ENCODE measurements at places on chromosomes 2 and 18. TPM values are rescaled to one million over a fixed set of nuclear protein-coding genes. Genes with fewer than 3 reads are reported as not detected.

The SKOR2 gene
- total RNA-seq: not detected

- no peak for DNase-seq
Observed at GRCh38 chr2:127004893-127005600, 101.9 kb downstream of the BIN1 start.

DNA sequence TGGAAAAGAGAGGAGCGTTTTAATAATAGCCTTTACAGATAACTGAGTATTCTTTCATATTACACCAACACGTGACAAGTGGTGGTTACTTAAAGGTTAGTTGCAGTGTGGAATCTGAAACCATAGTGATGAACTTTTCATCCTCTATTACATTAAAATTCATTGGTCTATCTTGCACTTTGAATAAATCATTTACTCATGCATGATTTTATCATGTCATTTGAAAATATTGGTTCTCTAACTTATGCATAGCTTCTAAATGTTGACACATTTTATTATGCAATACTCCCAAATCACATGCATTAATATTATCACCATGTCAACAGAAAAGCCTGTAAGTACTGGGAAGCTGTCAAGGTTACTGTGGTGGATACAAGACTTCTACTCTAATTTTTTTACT lies 1432.2 kb downstream of the LRP1B start:
- no peak for DNase-seq

DNA sequence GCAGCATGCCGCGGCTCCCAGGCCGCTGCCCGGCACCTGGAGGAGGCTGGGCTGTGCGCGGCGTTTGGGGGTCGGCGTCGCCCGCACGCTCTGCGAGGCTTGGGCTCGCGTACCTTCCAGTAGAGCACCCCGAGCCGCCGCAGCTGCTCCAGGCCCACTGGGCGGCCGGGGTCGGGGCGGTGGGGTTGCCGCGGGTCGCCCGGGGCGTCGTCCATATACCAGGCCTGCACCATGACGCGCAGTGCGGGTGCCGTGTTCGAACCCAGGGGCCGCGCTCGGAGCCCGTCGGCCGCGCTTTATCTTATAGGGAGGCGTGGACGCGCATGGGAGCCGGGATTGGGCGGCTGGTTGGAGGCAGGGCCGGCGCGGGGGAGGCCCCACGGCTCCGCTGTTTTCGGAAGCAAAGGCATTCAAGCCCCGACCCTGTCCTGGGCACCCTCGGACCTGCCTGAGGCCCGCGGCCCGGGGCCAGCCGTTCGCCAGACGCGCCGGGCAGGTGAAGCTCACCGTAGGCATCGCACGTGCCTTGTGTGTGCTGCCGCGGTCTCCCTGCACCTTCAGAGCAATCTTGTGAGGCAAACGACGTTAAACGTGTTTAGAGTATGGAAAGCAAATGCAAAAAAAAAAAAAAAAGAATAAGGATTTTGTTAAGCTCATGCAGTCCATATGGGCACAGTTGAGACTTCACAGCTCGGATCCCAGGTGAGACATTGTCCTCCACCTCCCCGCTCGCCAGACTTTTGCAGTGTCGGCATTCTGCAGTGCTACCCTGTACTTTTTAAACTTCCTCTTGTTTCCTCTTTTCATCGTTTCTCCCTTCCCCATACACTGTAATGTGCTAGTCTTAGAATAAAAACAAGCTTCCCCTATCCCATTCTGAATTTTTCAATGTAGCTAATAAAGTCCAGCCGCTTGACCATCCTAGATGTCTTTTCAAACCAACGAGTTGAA lies at the start of gene ADI1:
Gene ADI1, minus strand, starts transcription at position 277 of the 951 bp plus-strand sequence. Its CDS starts 44 bp downstream, at position 233.
- DNase-seq: peak; percentile 94

The CREG2 gene
- total RNA-seq: not detected

GRCh38 chr18:29439398-29439797 lies 1262.5 kb upstream of the CDH2 start:
- DNase-seq: no peak

GRCh38 chr18:35376393-35376741 lies 770 bp downstream of the ZNF396 start:
- no peak for DNase-seq

DNA sequence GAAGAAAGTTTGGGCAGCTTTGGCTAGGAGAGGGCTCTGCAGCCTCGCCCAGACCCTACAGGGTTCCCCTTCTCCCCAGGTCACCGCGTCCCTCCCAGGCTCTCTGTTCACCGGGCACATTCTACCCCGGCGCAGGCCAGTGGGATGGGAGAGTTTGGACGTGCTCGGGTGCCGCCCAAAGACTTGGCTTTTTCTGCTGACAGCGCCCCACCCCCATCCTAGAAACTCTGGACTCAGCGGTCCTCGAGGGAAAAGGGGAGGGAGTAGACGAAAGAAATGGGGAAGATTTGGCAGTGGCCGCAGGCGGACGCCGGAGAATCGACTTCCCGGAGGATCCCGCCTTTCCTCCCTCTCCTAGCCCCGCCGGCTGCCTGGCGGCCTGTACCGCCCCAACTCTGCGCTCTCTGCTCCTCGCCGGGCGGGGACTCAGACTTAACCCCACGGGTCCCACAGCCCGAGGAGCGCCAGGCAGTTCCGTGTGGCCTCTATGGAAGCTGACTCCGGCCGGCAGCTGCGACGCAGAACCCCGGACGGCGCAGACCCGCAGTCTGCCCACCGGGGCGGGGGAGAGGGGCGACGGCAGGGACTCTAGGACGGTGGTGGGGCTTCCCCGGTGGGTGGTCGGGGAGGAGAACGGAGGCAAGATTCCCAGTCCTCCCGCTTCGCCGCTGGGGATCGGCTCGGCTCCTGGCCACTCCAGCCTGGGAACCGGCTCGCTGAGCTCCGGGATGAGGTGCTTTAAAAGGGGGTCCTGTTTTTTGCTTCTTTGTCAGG lies 863 bp upstream of the SIX2 start:
- no peak for DNase-seq

GRCh38 chr2:235811446-235812184 lies 317.8 kb downstream of the AGAP1 start:
- DNase-seq: no peak

GRCh38 chr18:3260995-3261372 lies 949 bp upstream of the MYL12B start:
- no peak for DNase-seq

DNA sequence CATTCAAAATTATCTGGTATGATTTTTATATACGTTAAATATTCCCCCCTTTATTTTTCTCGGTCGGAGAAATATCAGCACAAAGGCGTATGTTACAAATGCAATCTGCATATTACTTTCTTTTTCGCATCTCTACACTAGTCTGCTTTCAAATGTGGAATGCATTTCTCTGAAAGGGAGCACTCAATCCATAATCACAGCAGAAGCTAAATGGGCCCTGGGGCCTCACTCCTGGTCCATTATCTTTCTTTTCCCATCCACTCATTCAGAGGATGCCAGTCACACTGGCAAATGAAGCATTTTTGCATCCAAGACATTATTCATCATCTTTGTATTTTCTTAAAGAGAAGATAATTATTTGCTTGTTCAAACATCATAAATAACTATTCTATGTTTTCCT lies 295.2 kb upstream of the LRP1B start:
- no peak for DNase-seq

The SGO2 gene
- total RNA-seq: 1.5 TPM

- DNase-seq: no peak
Observed at GRCh38 chr2:77520641-77521547, 1.3 kb downstream of the LRRTM4 start.

GRCh38 chr2:187358531-187358930 lies 89.5 kb downstream of the CALCRL start:
- DNase-seq: no peak

DNA sequence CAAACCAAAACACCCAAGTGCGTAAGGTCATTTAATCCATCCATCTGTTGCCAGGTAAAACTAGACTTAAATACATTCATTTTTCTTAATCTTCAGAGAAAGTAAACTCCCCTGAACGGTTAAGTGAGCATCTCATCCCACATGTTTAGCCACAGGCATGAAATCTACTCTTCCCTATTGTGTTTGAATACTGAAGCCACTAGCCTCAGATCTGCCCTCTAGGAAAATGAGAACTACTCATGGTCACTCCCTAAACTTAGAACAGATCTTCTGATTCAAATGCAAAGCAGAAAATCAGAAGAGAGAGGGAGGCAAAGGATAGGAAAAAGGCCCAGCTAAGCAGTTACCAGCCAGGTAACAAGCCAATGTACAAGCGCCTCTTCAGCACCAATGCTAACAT lies 7.1 kb downstream of the TMEM247 start:
- DNase-seq: no peak

The HOXD1 gene
- 1.1 TPM for total RNA-seq

GRCh38 chr2:239246723-239247122 lies 154.1 kb downstream of the HDAC4 start:
- DNase-seq: no peak

DNA sequence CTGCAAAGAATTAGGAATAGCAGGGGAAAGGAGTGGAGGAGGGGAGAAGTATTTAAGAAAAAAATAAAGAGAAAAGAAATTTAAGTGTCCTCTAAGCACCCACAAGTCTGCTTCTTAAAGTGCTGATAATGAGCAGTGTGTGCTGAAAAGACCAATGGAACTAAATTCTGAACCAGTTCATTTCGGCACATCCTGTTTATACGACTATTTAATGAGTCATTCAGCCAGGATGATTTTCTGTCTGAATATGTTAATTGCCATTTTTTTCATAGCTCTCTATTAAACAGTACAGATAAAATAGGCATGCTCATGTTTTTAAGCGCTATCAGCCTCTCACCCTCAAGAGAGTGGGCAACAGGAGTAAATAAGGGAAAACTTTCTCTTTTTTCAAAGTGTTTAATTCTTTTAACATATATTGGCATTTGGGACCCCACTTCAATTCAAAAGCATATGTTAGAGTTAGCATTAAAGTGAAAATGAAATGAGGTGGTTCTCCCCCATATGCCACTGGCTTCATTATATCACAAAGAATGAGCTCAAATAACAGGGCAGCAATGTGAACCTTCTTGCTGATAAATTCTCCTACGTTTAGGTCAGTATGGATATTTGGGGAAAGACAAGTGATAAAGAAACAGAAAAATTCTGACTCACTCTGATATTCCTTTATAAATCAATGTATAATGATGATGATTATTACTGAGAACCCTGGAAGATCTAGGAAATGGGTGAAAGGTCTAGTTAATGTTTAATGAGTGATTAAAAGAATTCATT lies 87.5 kb downstream of the TCF4 start:
- no peak for DNase-seq

GRCh38 chr2:88226754-88227153 lies 56.6 kb downstream of the THNSL2 start:
- no peak for DNase-seq

DNA sequence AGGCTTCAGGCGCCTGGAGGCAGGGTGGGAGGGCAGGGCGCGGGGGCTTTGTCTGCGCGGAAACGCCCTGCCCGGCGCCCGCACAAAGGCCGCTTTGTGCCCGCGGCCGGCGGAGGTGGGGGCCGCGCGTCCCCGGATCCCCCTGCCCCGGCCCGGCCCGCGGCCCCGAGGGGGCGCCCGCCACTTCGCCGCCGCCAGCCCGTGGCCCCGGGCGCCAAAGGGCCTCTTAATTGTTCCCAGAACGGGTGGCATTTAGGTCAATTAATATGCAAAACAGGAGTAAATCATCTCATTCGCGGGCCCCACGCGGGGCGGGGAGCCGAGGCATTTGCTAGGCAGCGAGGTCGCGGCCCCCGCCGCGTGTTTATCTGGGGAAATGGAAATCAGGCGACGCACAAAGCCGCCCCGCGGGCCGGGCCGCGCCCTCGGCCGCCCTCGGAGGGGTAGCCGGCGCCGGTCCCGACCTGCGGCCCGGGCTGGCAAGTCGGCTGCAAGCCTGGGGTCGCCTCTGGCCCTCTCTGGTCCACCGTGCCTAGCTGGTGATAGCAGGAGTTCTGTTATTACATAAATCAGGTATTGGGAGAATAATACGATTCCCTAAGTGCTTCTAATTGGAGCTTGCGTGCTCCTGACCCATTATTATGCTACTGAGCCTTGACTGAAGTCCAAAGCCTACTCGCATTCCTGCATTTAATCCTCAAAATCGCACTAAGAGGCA lies 148.2 kb upstream of the GLI2 start:
- no peak for DNase-seq

- no peak for DNase-seq
Observed at GRCh38 chr2:45390861-45391260, 220.2 kb downstream of the SRBD1 start.

DNA sequence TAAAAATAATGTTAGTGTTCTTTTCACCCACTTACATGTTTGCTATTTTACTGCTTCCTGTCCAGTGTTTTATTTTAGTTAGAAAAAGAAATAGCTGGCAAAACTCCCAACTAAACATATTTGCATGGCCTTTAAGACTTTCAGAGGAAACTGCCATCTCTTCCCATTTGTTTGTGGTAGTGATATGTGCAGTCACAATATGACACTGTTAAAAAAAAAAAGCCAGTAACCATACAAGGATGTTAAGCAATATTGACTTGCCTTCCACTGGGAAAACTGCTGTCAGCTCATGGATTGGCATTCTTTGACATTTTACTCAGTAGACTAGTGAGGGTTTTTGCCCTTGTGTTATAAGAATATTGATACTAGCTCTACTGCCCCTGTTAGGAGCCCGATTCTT lies 29.1 kb downstream of the XIRP2 start:
- no peak for DNase-seq

DNA sequence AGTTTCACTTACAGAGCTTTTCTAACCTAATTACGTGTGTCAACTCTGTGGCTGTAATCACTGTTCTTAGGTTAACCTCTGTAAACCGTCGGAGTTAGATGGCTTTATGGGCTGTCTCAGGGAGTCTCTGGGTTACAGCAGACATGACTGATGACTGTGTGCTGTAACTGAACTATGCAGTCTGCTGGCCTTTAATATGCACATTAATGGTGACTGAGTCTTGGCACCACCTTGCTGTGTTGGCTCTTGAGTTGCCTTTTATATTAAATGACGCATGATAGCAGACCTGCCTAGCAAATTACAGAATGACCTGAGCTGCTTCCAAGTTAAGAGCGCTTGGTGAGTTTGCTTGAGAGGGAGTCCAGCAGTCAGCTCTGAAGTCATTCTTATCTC lies 90.1 kb downstream of the ACKR3 start:
- no peak for DNase-seq

The ANKRD30BL gene
- not detected for total RNA-seq

The IMP4 gene
- total RNA-seq: 104 TPM

The CDC42EP3 gene
- total RNA-seq: 47.6 TPM

- no peak for DNase-seq
Observed at GRCh38 chr2:204470178-204470620, 75.1 kb upstream of the PARD3B start.

GRCh38 chr18:55489034-55489986 lies 98.7 kb downstream of the TCF4 start:
- DNase-seq: no peak

DNA sequence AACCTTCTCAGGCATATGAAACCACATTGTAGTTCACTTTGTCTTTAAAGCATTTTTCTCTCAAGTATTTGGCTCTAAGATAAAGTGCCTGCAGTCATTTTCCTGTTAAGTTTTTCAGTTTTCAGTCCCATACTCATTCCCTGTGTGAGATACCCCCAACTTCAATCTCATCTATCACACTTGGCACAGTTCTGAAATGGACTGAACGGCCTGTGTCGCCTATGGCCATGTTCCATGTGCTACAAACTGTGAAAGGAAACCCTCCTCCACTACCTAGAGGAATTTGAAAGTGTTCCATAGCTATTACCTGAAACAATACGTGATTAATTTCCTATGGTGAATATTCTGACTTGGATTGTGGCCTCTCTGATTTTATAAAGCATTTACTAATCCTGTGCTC lies 319.1 kb downstream of the CTNNA2 start:
- no peak for DNase-seq
